Umbilical cord (tissue), 2 donors: ENCODE measurements at places on chromosomes 12 and 14.

GRCh38 chr14:32724867-32725471 is 213.7 kb upstream of the NPAS3 start:
- peak; percentile 48 for DNase-seq

- DNase-seq: no peak
These were observed 912.9 kb downstream of the DIO2 start for GRCh38 chr14:79298373-79298772.

DNA sequence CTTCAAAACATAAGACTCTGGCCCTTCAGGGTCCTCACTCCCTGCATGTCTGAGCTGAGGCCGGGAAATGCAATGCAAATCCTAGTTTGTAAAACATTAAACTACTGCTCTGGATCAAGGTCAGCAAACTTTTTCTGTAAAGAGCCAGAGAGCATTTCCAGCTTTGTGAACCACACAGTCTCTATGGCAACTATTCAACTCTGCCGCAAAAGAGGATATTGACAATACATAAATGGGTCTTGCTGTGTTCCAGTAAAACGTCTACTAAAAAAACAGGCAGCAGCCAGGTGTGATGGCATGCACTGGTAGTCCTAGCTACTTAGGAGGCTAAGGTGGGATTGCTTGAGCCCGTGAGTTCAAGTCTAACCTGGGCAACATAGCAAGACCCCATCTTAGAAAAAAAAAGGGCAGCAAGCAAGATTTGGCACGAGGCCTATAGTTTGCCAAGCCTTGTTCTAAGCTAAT is 22.3 kb downstream of the DDX24 start:
- DNase-seq: no peak

DNA sequence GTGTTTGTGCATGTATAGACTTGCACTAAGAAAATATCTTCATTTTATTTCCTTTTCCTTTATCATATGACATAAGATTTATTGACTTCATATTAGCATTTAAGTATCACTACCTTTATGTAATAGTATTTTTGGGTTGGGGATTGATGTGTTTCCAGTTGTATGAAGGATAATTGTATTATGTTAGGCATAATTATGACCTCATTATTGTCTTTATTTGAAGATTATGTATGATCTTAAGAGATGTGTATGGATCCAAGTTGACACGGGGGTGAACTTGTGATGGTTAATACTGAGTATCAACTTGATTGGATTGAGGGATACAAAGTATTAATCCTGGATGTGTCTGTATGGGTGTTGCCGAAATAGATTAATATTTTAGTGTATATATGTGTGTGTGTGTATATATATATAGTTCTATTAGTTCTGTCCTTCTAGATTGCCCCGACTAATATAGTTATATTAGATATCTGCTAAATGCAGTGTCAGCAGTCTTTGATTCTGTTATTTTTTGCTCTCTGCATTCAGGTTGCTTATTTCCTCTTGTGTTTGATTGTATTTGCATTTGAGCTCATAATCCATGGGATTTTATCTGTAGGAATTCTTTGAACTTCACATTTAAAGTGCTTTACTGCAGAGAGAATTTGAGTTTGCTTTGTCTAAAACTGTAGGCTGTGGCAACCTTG is 211.0 kb downstream of the TMEM117 start:
- no peak for DNase-seq

DNA sequence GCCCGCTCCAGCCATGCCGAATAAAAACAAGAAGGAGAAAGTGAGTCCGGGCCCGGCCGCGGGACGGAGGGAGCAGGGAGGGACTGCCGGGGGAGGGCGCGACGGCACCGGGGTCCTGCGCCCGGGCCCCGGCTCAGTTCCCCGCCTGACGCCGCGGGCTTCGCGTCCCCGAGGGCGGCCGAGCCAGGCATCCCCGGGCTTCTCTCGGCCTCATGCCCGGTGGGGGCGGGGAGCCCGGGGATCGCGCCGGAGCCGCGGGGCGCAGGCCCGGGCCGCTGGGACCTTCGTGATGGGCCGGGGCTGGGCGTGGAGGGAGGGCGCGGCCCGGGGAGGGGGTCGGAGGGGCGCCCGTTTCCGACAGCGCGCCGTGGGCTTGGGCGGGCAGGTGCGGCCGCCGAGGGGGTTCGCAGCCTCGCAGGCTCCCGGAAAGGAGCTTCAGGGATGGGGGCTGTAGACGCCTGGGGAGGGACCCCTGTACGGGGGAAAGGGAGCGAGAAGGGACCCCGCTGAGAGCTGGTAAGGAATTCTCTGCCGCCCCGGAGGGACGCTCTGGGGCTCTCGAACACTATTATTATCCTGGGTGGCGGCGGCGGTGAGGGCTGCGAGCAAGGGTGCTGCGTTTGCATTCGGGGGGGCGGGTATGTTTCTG is 496 bp downstream of the PPP2R5C start:
- peak; percentile 45 for DNase-seq

DNA sequence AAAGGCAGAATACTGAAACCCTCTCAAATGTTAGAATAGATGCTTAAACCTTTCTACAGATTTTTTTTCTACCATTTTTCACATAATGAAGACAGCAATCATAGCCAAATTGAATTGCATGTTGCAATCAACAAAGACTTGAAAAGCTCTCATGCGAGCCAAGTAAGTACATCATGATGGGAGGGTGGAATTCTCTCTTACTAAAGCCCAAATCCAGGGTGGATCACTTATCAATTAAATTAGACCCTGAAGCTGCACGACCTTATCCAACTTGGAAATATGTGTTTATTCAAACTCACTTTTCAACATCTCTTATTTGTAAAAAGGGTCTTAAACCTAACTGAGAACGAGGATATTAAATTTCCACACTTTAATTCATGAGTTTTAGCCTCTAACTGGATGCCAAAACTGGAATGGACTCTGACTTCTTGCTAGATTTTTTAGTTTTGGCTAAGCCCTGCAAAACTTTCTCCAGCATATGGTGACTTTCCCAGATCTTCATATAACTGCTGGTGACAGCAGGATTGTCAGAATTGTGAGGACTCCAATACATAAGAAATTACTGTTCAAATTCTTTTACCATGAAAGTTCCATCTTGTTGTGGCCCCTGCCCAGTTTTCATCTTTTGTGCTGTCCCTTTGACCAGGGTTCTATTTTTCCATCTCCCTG is 53.6 kb downstream of the HECTD4 start:
- DNase-seq: no peak

GRCh38 chr14:55938249-55938791 is 179.9 kb upstream of the PELI2 start:
- DNase-seq: peak; percentile 26
